ENCODE measurements at places on chromosomes 7 and 10. TPM values are rescaled to one million over a fixed set of nuclear protein-coding genes. Genes with fewer than 3 reads are reported as not detected.

CUBN gene
- 0.46 TPM for total RNA-seq

GRCh38 chr7:74505471-74506324 lies 52.0 kb downstream of the GTF2IRD1 start:
- DNase-seq, result no peak
- peaks cover 13% of the 10 kb centered on the region for H3K36me3 ChIP-seq
- H3K27me3 ChIP-seq, result no peaks in the 10 kb centered on the region
- 0 out of 2 replicates have a peak, but pooled peaks cover 2% of the 10 kb centered on the region for H3K4me1 ChIP-seq

TYW1B gene
- total RNA-seq, result 5.6 TPM

DNA sequence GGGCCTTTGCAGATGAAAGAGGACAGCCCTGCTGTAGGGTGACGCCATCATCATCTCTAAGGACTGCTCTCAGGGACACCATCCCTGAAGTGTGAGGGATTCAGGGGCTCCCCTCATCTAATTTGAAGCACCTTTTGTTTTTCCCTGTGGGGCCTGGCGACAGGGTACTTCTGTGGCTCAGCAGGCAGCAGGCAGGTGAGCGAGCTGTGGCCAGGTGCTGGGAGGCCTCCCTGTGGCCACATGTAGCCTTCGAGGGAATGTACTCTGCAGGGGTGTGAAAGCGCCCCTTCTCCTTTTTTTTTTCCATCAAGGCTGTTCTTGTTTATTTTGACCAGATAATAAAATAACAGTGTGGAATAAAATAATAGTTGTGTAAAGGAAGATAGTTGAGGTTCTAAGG lies 118.2 kb upstream of the DPP6 start:
- peaks cover 84% of the 10 kb centered on the region for H3K36me3 ChIP-seq
- no peaks in the 10 kb centered on the region for H3K4me1 ChIP-seq
- H3K27me3 ChIP-seq, result peaks cover 9% of the 10 kb centered on the region
- DNase-seq, result no peak

ZNF107 gene
- total RNA-seq, result 14.7 TPM

GRCh38 chr10:88489107-88489506 lies 94.0 kb downstream of the RNLS start:
- no peak for DNase-seq
- H3K36me3 ChIP-seq, result no peaks in the 10 kb centered on the region
- peaks cover 8% of the 10 kb centered on the region for H3K4me1 ChIP-seq
- no peak overlapping the region for H3K27ac ChIP-seq
- H3K27me3 ChIP-seq, result no peaks in the 10 kb centered on the region

DNA sequence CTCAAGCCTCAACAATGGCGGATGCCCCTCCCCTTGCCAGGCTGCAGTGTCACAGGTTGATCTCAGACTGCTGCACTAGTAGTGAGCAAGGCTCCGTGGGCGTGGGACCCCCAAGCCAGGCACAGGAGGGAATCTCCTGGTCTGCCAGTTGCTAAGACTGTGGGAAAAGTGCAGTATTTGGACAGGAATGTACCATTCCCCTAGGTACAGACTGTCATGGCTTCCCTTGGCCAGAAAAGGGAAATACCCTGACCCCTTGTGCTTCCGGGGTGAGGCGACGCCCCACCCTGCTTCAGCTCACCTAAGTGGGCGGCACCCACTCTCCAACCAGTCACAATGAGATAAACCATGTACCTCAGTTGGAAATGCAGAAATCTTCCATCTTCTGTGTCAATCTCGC lies 44.0 kb upstream of the TMEM243 start:
- H3K36me3 ChIP-seq, result no peaks in the 10 kb centered on the region
- H3K4me1 ChIP-seq, result no peaks in the 10 kb centered on the region
- peaks cover 21% of the 10 kb centered on the region for H3K27me3 ChIP-seq
- DNase-seq, result no peak
- H3K27ac ChIP-seq, result no peak overlapping the region
- no peak overlapping the region for H3K4me3 ChIP-seq

DNA sequence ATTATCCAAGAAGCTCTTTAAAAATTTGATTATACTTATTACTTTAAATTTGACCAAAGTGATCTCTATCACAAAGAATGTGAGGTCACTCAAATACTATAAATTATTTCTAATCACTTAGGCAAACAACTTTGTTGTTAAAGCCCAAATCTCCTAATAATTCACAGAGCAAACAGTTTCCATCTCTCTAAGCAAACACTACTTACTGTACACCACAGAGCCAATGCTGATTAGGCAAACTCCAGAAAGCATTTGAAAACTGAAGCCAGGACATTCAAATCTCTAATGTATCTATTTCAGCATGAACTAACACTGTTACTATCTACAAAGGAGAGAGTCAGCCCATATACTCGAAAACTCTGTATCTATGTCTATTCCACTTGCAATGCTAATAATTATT lies 107.1 kb downstream of the RNF32 start:
- 0 out of 2 replicates have a peak, but pooled peaks cover 3% of the 10 kb centered on the region for H3K36me3 ChIP-seq
- H3K27me3 ChIP-seq, result no peaks in the 10 kb centered on the region
- no peaks in the 10 kb centered on the region for H3K4me1 ChIP-seq
- no peak overlapping the region for H3K27ac ChIP-seq

MRLN gene
- total RNA-seq, result not detected

DNA sequence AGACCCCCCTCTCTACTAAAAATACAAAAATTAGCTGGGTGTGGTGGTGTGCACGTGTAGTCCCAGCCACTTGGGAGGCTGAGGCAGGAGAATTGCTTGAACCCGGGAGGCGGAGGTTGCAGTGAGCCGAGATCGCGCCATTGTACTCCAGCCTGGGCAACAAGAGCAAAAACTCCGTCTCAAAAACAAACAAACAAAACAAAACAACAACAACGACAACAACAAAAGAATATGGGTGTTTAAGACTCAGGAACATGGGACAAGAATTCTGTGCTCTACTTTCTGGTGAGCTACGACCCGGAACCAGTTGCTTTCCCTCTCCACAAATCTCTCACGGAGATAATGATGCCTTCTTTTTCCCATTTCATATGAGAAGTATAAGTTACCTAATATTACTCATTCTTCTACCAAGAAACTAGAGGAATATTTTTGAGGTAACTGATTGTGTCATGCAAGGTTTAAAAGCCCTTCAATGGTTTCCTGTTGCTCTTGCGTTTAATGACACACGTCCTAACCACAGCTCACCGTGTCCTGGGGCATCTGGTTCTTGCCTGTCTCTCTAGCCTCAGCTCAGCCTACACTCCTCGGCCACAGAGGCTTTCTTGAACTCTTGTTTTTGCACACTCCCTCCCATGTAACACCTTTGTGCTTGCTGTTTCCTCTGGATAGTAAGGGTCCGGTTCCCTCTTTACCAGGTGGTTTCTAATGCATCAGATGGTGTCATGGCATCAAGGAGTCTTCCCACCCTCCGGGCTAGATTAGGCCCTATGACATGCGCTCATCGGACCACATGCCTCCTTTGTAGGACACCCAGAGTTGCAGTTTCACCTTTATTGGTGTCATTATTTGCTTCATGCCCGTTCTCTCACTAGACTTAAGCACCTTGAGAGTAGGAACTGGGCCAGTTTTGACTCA lies 67.5 kb downstream of the PFKFB3 start:
- no peaks in the 10 kb centered on the region for H3K36me3 ChIP-seq
- DNase-seq, result no peak
- H3K27ac ChIP-seq, result 0 out of 2 replicates have a peak overlapping the region, but pooled peaks have one; percentile 11

ARHGAP22 gene
- 8.2 TPM for total RNA-seq
